ENCODE measurements at places on chromosomes 4 and X.
A peak's percentile ranks its signal among the peaks of the same experiment; 100 is the strongest.

DNA sequence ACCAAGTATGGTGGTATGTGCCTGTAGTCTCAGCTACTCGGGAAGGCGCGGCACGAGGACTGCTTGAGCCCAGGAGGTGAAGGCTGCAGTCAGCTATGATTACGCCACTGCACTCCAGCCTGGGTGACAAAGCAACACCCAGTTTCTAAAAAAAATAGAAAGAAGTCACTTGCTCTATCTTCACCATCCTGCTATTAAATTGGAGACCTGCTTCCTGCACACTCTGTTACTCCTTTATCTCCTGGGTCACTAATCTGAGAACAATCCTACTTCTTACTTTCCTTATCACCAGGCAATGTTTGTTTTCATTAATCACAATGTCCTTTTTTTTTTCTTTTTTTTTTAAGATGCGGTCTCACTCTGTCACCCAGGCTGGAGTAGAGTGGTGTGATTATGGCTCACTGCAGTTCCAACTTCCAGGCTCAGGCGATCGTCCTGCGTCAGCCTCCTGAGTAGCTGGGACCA, 16.2 kb downstream of the PRKX start:
- no peak for DNase-seq
- H3K27me3 ChIP-seq, result no peaks in the 10 kb centered on the region
- peaks cover 43% of the 10 kb centered on the region for H3K4me1 ChIP-seq
- no peak overlapping the region for H3K4me3 ChIP-seq
- H3K27ac ChIP-seq, result no peak overlapping the region
- peaks cover 17% of the 10 kb centered on the region for H3K36me3 ChIP-seq

DNA sequence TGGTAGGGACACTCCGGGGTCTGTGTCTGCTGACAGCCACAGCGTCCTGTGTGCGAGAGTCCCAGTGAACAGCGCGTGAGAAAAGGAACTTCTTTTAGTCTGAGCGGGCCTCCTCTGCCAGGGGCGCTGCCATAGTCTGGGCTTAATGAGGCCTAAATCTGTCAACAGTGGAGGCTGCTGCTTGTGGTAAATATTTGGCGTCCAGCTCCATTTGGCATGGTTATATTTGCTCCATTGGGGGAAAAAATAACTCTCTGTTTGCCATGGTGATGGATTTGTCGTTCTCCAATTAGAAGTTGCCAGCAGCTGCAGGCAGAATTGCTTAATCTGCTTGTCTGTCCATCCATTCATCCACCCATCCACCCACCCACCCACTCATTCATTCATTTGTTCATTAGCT, 71.4 kb upstream of the PSAPL1 start:
- H3K36me3 ChIP-seq, result no peaks in the 10 kb centered on the region
- peaks cover 15% of the 10 kb centered on the region for H3K27me3 ChIP-seq
- no peak for DNase-seq
- no peak overlapping the region for H3K27ac ChIP-seq
- H3K4me3 ChIP-seq, result no peak overlapping the region
- no peaks in the 10 kb centered on the region for H3K4me1 ChIP-seq

DNA sequence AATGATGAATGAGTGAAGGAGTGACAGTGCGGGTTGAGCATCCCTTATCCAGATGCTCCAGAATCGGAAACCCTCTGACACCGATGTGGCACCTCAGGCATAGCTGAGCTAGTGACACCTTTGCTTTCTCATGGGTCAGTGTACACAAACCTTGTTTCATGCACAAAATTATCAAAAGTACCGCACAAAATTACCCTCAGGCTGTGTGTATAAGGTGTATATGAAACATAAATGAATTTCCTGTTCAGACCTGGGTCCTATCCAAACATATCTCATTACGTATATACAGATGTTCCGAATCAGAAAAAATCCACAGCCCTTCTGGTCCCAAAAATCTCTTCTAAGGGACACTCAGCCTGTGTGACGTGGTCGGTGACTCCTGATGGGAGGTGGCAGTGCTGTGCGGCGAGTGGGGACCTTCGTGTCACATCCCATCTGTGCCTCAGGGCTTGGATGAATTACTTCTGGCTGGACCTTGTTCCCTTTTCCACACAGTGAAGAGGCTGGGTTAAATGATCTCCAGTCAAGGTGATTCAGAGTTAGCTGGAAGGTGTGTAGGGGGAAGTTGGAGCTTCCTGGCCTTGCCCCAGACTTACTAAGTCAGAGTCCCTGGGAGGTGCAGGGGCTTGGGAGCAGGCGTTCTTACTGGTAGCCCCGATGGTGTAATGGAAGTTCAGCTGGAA, 18.8 kb downstream of the RGS12 start:
- no peak for DNase-seq
- H3K4me1 ChIP-seq, result no peaks in the 10 kb centered on the region
- no peaks in the 10 kb centered on the region for H3K36me3 ChIP-seq
- H3K27ac ChIP-seq, result no peak overlapping the region
- no peaks in the 10 kb centered on the region for H3K27me3 ChIP-seq

DNA sequence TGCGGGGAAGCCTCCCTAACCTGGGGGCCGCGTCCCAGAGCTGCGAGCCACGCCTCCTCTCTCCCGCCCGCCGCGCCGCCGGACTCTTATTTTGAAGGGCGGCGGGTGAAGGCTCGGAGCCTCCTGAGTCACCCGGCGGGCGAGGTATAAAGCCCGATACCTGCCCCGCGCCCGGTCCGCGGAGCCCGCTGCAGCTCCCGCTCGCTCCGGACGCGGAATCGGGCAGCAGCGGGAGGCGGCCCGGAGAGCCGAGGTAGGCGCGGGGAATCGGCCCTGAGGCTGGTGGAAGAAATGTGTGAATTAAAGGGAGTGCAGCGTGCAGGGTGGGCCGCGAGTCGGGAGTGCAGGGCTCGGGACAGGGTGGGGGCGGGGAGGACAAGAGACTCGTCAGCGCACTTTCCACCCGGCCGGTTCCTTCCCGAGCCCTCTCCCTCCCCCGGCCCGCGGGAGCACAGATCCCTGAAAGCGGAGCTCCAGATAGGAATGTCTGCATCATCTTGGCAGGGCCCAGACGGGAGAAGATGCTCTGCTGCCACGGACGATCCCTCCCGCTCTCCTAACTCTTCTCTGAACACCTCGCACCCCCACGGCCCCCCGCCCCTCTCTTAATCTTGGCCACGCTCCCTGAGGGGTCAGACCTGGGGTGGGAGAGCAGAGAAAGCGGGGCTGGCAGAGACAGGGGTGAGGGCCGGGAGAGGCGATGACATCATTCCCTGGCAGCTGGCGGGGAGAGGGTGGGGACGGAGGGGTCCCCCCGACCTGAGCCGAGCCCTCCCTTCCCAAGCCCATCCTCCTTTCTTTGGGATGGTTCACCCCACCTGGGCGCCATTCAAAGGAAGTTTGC, 177.9 kb downstream of the CBR4 start:
- H3K27me3 ChIP-seq, result peaks cover 45% of the 10 kb centered on the region
- no peak overlapping the region for H3K27ac ChIP-seq
- peaks cover 8% of the 10 kb centered on the region for H3K4me1 ChIP-seq

- peaks cover 7% of the 10 kb centered on the region for H3K4me1 ChIP-seq
- no peak for DNase-seq
- peaks cover 2% of the 10 kb centered on the region for H3K27me3 ChIP-seq
- no peaks in the 10 kb centered on the region for H3K36me3 ChIP-seq
Observed at GRCh38 chr4:78691334-78691754, 84.8 kb upstream of the BMP2K start.

DNA sequence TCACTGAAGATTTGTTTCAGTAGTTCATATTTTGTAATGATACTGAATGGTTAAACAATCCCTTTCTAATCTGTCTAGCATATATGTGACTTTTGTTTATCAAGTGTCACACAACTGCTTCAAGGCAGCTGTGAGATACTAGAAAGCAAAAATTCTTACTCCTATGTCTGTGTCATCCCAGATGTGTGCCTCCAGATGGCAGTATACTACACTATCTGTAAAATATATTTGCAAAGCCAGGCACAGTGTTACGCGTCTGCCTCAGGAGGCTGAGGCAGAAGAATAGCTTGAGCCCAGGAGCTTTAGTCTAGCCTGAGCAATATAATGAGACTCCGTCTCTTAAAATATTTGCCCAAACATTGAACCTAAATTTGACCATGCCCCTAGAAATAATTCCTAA, 4.0 kb downstream of the NUDT10 start:
- no peak overlapping the region for H3K27ac ChIP-seq
- H3K27me3 ChIP-seq, result no peaks in the 10 kb centered on the region
- DNase-seq, result peak; percentile 29
- H3K4me3 ChIP-seq, result no peak overlapping the region

DNA sequence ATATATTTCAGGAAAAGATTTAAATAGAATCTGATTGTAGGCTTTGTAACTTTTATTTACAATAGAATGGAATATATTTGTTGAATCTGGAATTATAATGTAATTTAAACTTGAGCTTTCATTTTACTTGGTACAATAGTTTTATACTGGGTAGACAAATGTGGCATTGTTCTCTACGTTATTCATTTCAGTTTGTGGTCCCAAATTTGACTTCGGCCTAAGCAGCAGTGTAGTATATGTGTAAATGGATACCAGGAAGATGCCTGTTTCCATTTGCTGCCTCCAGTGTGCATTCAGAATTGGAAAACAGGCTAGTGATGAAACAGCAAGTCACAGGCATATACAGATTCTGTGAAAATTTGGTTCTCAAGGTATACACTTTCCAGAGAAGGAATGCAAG, 77.8 kb downstream of the CLDN22 start:
- H3K4me3 ChIP-seq, result no peak overlapping the region
- no peak for DNase-seq
- peaks cover 10% of the 10 kb centered on the region for H3K27me3 ChIP-seq
- no peak overlapping the region for H3K27ac ChIP-seq
- no peaks in the 10 kb centered on the region for H3K36me3 ChIP-seq

GRCh38 chrX:10949541-10949940, 161.6 kb upstream of the HCCS start:
- no peaks in the 10 kb centered on the region for H3K36me3 ChIP-seq
- no peaks in the 10 kb centered on the region for H3K4me1 ChIP-seq
- H3K27ac ChIP-seq, result no peak overlapping the region
- no peaks in the 10 kb centered on the region for H3K27me3 ChIP-seq

GRCh38 chrX:136880003-136880451, 498 bp downstream of the RBMX start:
- H3K27ac ChIP-seq, result peak overlapping the region; percentile 100
- peak overlapping the region; percentile 99 for H3K4me3 ChIP-seq
- H3K27me3 ChIP-seq, result no peaks in the 10 kb centered on the region

GRCh38 chr4:145493166-145493565, 11.5 kb downstream of the SMAD1 start:
- H3K4me3 ChIP-seq, result no peak overlapping the region
- no peaks in the 10 kb centered on the region for H3K36me3 ChIP-seq
- no peak for DNase-seq

DNA sequence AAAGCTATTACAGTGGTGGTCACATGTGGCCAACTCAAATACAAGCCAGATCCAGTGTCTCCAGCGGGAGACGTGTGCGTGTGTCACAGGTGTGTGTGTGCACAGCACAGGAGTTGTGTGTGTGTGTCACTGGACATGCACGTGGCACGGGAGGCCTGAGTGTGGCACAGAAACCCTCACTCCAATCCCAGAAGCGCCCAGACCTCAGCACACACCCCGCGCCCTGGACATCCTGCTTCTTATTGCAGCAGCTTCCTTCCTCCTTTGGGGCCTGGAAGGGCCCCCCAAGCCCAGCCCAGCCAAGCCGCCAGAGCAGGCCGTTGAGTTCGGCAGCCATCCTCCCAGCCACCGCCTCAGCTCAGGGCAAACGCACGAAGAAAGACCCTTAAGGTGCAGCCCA, 37.9 kb downstream of the ACOX3 start:
- peaks cover 6% of the 10 kb centered on the region for H3K36me3 ChIP-seq
- no peak for DNase-seq
- no peak overlapping the region for H3K4me3 ChIP-seq
- H3K27ac ChIP-seq, result no peak overlapping the region
- no peaks in the 10 kb centered on the region for H3K27me3 ChIP-seq

- DNase-seq, result no peak
- peaks cover 19% of the 10 kb centered on the region for H3K4me1 ChIP-seq
- peaks cover 48% of the 10 kb centered on the region for H3K36me3 ChIP-seq
- H3K27me3 ChIP-seq, result no peaks in the 10 kb centered on the region
- H3K27ac ChIP-seq, result peak overlapping the region; percentile 32
Observed at GRCh38 chrX:49177338-49177833, 5.7 kb downstream of the PLP2 start.

DNA sequence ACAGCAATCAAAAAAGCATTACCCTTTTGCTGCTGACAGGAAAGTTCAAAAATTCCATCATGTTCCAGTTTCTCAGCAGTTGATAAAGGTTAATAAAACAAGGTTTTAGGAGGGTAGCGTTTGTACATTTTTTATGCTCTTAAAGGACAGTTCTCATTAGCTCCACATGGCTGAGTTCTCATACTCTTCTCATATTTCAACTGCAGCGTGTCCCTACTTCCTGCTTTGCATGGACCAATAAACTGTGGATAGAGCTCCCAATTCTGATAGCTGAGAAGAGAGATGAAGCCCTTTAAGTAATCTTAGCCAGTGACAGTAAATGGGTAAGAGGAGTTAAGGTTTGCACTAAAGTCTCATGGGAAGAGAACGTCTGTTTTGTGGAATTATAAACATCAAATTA, 53.5 kb downstream of the SPANXA2 start:
- no peaks in the 10 kb centered on the region for H3K27me3 ChIP-seq
- H3K4me1 ChIP-seq, result no peaks in the 10 kb centered on the region
- no peak for DNase-seq

- H3K4me1 ChIP-seq, result peaks cover 20% of the 10 kb centered on the region
- H3K36me3 ChIP-seq, result peaks cover 12% of the 10 kb centered on the region
- H3K4me3 ChIP-seq, result no peak overlapping the region
- no peaks in the 10 kb centered on the region for H3K27me3 ChIP-seq
- H3K27ac ChIP-seq, result no peak overlapping the region
- DNase-seq, result no peak
Observed at GRCh38 chr4:55887594-55887993, 34.1 kb downstream of the EXOC1 start.

GRCh38 chr4:29311247-29311646, 1408.9 kb upstream of the PCDH7 start:
- DNase-seq, result no peak
- H3K4me3 ChIP-seq, result no peak overlapping the region
- no peaks in the 10 kb centered on the region for H3K27me3 ChIP-seq
- H3K27ac ChIP-seq, result no peak overlapping the region

GRCh38 chr4:7873881-7874280, 65.8 kb downstream of the AFAP1 start:
- H3K36me3 ChIP-seq, result peaks cover 5% of the 10 kb centered on the region
- DNase-seq, result no peak

GRCh38 chrX:100358766-100359165, 51.3 kb downstream of the PCDH19 start:
- no peaks in the 10 kb centered on the region for H3K36me3 ChIP-seq
- H3K27me3 ChIP-seq, result no peaks in the 10 kb centered on the region
- no peaks in the 10 kb centered on the region for H3K4me1 ChIP-seq
- H3K27ac ChIP-seq, result no peak overlapping the region

DNA sequence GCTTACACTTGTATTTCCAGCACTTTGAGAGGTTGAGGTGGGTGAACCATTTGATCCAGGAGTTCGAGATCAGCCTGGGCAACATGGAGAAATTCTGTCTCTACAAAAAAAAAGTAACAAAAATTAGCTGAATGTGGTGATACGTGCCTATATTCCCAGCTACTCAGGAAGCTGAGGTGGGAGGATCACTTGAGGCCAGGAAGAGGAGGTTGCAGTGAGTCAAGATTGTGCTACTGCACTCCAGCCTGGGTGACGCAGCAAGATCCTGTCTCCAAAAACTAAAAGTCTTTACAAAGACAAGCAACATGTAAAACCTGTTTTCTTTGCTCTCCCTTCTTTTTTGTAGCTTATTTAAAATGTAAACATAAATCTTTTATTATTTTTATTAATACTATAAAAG, 1156.1 kb downstream of the FAT4 start:
- no peaks in the 10 kb centered on the region for H3K4me1 ChIP-seq
- H3K27ac ChIP-seq, result no peak overlapping the region
- H3K4me3 ChIP-seq, result no peak overlapping the region
- no peaks in the 10 kb centered on the region for H3K27me3 ChIP-seq
- no peak for DNase-seq
- H3K36me3 ChIP-seq, result no peaks in the 10 kb centered on the region

- no peak for DNase-seq
- H3K4me1 ChIP-seq, result no peaks in the 10 kb centered on the region
- no peak overlapping the region for H3K4me3 ChIP-seq
- H3K36me3 ChIP-seq, result no peaks in the 10 kb centered on the region
Observed at GRCh38 chr4:78022517-78022916, 34.6 kb upstream of the FRAS1 start.

Measured in activated CD8-positive, alpha-beta T cell treated with anti-CD3 and anti-CD28 coated beads for 36 hours (primary cell).